ENCODE measurements at places on chromosomes 11 and 22.

- no peak for DNase-seq
These were observed 16.5 kb downstream of the NCAM1 start for GRCh38 chr11:112977755-112978154.

- no peak for DNase-seq
These were observed 1406.1 kb upstream of the TENM4 start for GRCh38 chr11:80846979-80847378.

DNA sequence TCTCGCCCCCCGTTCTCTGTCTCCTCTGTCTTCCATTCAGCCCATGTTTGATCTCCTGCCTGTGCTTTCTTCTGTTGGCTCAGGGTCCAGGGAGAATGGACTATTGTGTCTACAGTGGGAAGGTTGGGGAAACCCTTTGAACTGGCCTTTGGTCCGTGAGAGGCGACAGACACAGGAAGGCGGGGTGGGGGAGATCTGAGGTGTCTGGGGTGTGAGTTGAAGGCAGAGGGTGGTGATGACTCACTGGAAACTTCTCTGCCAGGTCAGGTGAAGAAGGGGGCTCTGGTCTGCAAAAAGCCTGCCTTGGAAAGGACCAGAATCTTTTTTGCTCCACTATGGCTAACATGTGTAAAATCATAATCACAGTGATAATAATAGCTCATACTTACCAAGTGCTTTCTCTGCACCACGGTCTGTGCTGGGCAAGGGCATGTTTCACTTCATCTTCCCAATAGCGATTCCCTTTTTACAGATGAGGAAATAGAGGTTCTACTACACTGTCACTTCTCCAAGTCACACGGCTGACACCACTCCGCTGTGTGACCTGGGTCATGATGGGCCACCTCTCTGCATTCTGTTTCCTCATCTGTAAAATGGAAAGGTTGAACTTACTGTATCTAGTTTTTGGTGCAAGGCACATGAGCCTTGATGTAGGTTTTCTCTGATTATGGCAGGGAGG is 99.8 kb upstream of the ALX4 start:
- DNase-seq: no peak

DNA sequence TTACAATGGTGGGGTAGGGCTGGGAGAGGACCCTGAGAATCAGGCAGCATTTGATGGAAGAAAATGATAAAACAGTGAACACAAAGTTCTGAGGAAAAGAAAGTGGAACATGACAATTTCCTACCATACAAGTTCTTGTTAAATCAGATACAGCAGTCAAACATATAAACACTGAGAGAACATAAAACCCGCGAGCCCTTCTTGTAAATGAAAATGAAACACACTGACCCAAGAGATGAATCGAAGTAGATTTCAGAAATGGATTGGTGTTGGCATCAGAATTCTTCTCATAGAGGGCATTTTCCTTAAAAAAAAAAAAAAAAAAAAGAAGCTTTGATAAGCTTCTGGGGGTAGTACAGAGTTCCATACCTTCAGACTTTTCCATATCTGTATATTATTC is 134.7 kb upstream of the TMEM45B start:
- no peak for DNase-seq

DNA sequence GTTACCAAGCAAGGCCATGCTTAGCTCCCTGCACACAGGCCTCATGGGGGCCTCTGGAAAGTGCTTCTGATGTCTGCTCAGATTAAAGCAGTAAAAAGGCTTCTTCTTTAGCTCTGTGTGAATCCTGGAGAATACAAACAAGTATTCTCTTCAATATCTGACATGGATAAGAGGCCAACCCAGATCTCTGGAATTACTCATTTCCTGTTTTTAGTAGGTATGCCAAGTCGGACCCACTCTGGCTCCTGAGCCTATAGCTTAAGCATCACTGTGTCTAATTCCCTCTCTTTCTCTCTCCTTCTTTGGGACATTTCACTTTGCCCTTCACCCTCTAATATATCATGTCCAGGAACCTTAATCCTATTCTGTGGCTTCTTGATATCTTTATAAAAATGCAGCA is 529.6 kb upstream of the CCDC90B start:
- no peak for DNase-seq

DNA sequence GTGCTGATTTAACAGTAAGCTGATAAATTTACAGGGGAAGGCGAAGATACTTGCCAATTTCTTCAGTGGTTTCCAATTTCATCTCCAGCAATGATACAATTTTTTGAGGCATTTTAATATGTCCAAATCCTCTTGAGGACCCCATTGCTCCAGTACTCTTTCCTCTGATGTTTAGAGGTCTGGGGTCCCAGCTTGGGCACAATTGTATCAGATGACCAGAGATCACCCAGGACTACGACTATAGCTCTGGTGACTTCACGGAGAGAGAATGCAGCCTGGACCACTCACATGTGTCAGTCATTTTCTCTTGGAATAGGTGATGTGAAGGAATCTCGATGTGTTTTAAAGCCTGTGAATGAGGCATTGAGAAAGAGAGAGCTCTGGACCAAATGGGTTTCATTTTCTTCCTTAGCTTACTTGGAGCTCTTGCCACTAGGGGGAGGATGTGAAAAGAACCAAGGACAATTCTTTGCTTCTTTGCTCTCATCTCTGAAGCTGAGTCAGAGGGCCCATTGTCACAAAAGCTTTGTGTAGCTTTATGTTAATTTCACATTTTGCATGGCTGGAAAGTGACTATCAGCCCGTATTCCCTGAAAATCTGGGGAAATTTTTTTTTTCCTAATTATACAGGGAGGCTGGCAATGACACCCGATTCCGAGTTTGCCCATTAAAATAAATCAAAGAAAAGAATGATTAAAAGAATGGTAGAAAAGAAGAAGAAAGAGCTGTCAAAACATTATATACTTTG is 6.7 kb upstream of the CCDC90B start:
- peak; percentile 19 for DNase-seq

DNA sequence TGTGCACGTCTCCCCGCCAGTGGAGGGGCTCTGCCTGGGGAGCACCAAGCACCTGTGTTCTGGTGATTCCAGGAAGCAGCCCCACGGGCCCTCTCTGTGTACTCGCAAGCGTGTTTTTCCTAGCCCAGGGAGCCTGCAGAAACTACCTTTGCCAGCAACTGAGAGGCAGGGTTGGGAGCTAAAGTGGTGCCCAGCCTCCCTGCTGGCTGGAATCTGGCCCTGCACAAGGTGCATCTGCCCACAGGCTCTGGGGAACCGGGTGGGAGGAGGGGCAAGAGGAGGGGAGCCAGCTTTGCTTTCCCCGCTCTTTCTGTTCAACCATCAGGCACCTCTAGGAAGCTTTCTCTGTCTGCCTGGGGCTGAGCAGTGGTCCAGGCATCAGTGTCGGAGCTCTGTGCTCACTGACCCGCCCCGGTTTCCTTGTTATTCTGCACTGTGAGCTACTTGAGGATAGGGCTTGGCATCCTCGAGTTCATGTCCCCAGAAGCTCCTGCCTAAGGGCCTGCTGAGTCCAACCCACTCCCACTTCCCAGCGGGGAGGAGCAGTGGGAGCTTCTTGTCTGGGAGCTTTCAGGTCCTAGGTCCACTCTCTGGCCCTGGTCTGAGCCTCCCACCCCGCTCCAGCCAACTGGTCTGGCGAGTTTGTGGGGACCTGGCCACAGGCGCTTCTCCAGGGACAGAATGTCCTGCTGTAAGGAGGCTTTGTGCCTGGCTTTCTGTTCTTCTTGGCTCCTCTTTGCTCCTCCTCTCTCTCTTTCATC is 14.9 kb downstream of the DAGLA start:
- DNase-seq: peak; percentile 53

GRCh38 chr11:72389116-72389515 is 45.2 kb downstream of the CLPB start:
- no peak for DNase-seq

DNA sequence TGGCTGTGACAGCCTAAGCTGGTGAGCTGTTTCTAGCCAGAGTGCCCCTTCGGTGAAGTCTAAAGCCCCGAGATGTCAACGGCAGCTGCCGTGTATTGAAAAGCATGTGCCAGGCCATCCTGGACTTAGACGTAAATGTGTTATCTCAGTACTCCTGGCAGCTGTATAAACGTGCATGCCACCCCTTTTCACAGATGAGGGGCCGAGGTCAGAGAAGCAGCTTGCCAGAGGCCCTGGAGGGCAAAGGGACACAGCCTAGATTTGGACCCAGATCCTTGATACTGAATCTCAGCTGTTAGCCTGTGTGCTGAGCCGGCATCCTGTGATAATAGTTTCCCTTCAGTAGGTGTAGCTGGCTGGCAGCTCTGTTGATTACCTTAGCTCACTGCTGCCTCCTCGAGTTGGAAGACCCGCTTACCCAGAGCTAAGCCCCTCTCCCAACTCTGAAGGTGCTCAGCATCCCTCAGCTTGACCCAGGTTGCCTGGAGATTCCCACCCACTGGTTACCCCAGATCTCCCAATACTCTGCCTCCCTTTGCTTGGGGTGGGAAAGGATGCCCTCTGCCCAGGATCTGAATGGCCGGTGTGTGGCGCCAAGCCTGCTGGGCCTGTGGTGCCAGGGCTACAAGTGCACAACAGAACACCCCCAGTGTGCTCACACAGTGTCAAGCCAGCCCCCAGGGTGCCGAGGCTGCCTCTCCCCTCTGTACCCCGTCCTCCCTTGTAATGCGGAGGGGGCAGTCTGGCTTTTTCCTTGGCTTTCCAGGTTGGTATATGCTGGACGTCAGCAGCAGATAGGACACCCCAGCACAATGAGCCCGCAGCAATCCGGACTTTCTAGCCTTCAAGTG is 59.8 kb upstream of the WNT7B start:
- DNase-seq: no peak

DNA sequence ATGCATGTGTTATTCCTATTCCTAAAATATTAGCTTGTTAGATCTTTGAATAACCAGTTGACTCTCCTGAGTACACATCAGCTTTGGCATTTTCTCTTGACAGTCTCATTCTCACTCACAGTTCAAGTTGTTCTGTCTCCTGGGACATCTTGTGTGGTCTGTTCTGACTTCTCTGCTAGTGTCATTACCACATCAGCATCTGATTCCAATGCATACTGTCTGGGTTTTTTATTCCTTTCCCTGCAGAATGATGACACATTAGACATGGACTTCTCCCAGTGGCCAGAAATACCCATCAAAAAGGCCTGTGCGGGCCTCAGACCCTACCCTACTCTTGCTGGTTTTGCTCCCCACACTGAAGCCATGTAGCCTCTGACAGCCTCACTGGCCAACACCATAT is 2.7 kb downstream of the ZNF74 start:
- DNase-seq: no peak

- DNase-seq: no peak
These were observed 1.4 kb upstream of the TPP1 start for GRCh38 chr11:6620636-6621035.

GRCh38 chr11:61141601-61142028 is 19.6 kb downstream of the VPS37C start:
- DNase-seq: peak; percentile 25

DNA sequence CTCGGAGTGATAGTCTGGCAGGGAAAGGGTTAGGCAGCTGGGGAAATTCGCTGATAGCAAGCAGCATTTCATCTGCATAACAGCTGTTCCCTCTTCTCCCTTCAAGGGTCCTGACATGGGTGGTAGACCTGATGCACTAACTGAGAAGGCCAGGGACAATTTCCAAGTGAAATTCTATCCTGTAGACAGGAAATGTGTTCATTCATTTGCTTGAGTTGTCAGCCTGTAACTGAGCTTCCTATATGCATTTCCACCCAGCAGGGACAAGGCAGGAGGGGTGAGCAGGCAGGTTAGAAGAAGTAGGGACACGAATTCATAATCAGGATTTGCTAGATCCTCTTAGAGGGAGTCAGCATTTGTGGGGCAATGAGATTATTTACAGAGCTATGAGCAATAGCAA is 154.3 kb upstream of the NCAM1 start:
- DNase-seq: peak; percentile 58

DNA sequence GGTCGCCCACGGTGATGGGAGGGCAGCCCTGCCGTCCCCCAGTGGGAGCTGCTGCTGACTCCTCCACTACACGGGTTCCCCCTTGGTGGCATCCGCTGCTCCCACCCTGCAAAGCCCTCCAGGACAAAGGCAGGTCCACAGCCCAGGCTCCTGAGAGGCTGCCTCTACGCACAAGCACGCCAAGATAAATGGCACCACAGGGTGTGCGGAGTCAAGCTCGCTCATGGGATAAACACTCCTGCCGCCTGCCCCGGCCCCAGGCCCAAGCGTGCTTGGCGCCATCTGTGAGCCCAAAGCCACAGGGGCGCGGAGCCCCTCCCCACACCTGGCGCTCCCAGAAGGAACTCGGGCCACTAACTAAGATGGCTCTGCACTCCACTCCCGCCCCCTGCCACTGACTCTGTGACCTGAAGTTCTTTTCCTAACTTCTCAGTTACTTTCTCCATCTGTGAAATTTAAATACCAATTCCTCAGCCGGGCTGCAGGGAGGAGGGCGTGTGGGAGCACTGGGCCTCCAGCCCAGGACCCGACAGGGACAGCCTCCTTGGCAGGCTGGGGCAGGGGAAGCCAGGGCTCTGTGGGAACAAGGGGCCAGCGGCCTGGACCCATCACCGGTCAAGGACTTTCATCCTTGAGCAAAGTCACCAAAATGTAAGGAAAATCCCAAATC is 14.9 kb downstream of the EHD1 start:
- no peak for DNase-seq

- no peak for DNase-seq
These were observed 127.7 kb downstream of the CRYBB2 start for GRCh38 chr22:25346859-25347751.

DNA sequence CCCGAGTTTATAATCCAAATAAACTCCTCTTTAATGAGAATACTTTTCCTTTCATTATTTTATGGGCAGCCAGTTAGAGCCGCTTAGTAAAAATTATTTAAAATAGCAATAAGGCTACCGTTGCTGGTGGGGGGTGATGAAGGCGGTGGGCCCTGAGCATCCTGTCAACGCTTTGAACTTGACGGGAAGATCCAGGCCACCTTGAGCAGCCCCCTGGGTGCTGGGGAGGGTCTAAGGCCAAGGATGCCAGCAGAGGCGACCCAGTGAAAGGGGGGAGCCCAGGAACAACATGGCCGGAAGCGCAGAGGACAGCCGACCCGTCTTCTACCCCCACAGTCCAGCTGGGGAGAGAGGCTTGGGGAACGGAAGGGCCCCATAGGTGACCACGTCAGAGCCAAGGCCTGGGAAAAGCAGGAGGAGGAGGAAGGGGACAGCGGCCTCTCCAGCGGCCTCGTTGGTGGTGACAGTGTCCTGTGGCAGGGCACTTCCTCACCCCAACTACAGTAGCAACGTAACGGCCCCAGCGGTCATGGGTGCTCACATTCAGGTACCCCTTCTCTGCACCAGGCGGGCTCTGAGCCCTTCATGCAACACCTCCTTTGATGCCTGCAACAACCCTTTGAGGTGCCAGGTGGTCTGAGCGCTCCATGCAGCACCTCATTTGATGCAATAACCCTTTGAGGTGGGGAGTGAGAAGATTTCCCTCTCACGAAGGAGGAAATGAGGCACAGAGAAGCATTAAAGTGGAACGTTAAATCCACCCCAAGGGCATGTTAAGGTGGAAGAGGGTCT is 695.3 kb downstream of the TBC1D22A start:
- DNase-seq: no peak

GRCh38 chr22:47197773-47198500 is 435.5 kb downstream of the TBC1D22A start:
- DNase-seq: no peak
